ENCODE measurements at places on chromosomes 5 and 9.

DNA sequence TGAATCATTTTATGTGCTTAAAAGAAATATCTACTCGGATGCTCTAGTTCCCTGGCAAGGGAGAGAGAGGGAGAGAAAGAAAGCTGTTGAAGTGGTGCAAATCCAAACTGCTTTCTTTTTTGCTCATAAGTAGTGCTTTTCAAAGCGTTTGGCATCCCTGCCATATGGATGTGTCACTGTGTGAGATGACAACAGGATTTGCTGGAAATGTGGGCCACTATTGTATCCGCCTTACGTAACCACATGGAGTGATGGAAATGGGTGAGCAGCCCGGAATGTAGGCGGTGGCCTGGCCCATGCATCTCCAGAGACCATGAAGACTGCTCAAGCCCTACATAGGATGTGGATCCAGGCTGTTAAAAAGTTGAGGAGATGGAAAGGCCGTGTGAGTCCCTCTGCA lies 30.8 kb downstream of the TJP2 start:
- DNase-seq: no peak

GRCh38 chr9:13832446-13832845 lies 481.5 kb downstream of the NFIB start:
- DNase-seq: no peak

GRCh38 chr9:74795803-74796202 lies 91.9 kb downstream of the TRPM6 start:
- DNase-seq: no peak

GRCh38 chr9:2610985-2611384 lies 10.6 kb upstream of the VLDLR start:
- DNase-seq: no peak

- no peak for DNase-seq
Measured at GRCh38 chr5:148523139-148523538, 131.2 kb downstream of the HTR4 start.

- no peak for DNase-seq
Measured at GRCh38 chr9:137435381-137435891, 5.7 kb downstream of the ENTPD8 start.

- DNase-seq: no peak
Measured at GRCh38 chr9:81473708-81474107, 215.6 kb downstream of the TLE1 start.

- DNase-seq: no peak
Measured at GRCh38 chr9:78472111-78472510, 175.2 kb downstream of the PSAT1 start.

DNA sequence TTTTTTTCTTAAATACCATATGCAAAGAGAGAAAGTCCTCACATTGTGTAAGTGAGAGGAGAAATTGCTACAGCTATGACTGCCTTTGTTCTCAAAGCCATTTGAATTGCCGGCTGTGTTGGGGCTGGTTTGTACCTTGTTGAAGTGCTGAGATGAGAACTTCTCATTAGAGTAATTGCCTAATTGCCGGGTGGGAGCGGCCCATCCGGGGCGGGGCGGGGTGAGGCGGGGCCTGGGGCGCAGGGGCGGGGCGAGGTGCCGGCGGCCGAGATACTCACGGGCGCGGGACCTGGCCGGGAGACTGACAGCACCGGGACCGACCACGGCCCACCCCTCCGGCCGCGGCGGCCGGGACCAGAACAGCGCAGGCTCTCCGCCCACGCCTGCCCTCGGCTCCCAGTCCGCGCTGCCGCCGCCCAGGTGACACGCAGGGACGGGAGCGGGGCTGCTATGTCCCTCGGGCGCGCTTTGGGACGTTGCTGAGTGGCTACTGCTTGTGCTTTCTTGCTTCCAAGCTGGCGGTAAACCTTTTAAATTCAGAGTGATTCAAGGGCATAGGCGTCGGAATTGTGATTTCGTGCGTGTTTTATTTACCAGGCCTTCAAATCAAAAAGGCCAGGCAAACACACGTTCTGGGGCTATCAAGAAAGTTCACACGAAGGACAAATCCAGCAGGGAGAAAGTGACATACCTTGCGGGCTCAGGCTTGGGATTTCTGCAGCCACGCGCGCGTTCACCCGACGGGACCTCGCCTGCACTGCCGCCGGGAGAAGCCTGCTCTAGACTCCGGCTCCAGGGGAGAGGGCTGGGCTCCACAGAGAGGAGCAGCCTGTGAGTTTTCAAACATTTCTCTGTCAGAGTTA lies 269.1 kb downstream of the FANCC start:
- DNase-seq: no peak

GRCh38 chr5:102781359-102781758 lies 26.3 kb downstream of the PAM start:
- DNase-seq: no peak

DNA sequence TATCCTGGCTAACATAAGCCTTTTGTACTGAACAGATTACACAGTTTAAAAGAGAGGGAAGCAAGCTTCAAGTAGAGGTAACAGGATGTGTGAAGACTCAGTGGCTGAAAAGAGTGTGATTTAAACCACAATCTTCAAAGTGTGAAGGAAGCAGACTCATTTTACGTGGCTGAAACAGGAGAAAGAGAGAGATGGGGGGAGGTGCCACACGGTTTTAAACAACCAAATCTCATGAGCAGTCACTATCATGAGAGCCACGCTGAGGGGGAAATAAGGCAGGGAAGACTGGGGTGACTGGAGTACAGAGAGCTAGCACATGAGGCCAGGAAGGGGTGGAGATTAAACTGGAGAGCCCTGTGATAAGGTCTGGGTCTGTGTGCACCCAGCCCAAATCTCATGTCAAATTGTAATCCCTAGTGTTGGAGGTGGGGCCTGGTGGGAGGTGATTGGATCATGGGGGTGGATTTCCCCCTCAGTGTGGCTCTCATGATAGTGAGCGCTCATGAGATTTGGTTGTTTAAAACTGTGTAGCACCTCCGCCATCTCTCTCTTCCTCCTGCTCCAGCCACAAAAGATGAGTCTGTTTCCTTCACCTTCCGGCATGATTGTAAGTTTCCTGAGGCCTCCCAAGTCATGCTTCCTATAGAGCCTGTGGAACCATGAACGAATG lies 318.6 kb upstream of the CD180 start:
- DNase-seq: no peak

GRCh38 chr5:6448622-6449464 lies at the start of gene UBE2QL1:
UBE2QL1 (plus strand) TSS chr5:6448859; CDS start chr5:6448894, 35 bp downstream.
- DNase-seq: no peak

- DNase-seq: no peak
Measured at GRCh38 chr5:41574391-41574790, 64.0 kb upstream of the PLCXD3 start.

- no peak for DNase-seq
Measured at GRCh38 chr9:35538361-35539234, 48.7 kb downstream of the RUSC2 start.

DNA sequence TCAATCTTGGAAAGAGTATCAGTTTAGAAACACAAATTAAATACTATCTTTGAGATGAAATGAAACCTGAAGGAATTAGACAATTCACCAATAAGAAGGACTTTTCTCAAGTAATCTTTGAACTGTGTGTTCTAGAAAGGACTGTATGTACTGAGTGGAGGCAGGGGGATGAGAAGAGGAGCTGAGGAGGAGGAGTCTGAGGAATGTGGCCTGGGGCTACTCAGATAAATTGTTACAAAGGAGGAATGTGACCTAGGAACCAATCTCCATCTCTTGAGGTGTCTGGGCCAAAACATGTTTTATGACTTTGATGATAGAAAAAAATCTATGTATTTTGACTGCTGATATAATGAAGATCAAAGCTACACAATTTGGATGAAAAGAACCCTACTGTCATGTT lies 124.3 kb upstream of the ANKRD55 start:
- no peak for DNase-seq

GRCh38 chr9:110599468-110599867 lies 19.9 kb upstream of the SVEP1 start:
- no peak for DNase-seq

GRCh38 chr5:122391621-122392020 lies 79.6 kb downstream of the SNCAIP start:
- DNase-seq: no peak

DNA sequence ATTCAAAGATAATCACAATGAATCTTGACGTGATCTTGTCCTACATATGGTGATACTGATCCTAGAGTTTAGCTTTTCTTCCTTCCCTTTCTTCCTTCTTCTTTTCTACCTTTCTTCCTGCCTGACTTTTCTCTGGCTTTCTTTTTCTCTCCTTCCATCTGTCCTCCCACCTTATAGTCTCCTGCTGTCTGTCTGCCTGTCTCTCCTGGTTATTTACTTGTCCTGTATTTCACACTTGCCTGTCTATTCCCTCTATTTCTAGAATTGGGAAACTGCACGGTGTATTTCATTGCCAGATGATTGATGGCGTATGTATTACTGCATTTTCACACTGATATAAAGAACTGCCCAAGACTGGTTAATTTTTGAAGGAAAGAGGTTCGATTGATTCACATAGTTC lies 718.1 kb upstream of the CDH6 start:
- DNase-seq: no peak

DNA sequence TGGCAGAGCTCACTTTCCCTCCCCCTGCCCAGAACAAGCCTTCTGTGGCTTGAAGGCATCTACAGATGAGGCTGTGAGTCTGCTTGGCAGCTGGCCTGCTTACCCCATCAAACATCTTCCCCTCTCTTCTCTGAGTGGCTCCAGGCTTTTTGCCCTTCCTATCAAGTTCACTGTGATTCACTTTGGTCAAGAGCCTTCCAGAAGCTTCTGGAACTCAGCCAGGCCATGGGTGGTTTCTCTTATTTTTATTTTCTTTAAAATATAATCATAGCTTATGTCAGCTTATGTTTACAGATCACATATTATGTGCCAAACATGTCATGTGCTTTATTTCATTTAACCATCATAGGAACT lies 267.0 kb downstream of the SEC61B start:
- DNase-seq: peak; percentile 40

DNA sequence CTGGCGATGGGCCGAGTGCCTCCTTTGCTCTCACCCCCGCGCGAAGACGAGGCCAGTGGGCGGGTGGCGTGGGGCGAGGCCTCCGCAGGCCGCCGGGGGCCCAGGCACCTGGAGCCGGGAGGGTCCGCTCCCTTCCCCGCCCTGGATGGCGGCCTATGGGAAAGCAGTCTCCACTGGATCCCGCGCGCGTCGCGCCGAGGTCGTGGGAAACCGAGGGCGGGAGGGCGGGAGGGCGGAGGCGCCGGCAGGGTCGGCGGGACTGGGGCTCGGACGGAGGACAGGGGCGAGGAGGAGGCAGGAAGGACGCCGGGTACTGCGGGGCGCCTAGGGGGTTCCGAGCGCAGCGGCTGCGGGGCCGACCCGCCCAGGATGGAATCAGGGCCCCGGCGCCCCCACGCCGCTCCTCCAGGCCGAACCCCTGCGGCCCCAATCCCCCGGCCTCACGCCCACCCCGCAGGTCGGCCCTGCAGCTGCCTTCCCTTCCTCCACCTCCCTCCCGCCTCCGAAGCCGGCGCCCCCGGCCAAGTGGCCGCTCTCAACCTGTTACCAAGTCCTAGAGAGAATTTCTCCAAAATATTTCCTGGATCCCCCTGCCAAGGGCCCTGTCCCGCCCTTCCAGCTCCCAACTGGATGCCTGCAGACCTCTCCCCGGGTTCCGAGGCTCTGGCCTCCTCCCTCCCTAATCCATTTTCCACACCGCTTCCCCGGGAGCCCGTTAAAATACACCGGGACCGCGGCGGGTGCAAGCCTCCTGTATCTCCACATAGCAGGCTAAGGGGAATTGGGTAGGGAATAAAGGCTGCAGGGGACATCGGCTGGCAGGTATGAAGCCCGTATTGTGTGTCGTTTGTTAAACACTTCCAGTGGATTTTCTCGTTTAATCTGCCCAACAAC lies 146.3 kb downstream of the ERCC6L2 start:
- DNase-seq: no peak

- DNase-seq: no peak
Measured at GRCh38 chr5:73733219-73733618, 107.2 kb downstream of the ARHGEF28 start.

GRCh38 chr5:134007581-134008265 lies 2.9 kb upstream of the VDAC1 start:
- no peak for DNase-seq

GRCh38 chr9:18365651-18366050 lies 108.3 kb upstream of the ADAMTSL1 start:
- no peak for DNase-seq

GRCh38 chr5:135651156-135651555 lies 72.4 kb upstream of the CXCL14 start:
- no peak for DNase-seq

DNA sequence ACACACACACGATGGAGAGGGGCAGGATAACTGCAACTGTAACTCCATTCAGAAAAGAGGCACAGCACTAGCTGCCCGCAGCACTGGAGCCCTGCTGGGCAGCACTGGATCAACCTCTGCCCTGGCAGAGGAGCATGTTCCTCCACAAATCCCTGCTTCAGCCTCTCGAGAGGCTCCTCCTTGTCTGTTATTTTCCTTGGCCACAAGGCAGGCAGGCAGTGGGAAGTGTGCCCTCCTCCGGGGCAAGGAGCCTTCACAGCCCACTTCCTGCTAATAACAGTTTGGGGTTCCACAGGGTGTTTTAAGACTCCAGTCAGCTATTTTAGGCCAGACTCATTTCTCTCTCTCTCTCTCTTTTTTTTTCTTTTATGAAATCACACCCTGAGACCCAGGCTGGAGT lies 11.8 kb downstream of the FXN start:
- DNase-seq: no peak

- DNase-seq: no peak
Measured at GRCh38 chr5:77781076-77781475, 4.9 kb upstream of the TBCA start.

- no peak for DNase-seq
Measured at GRCh38 chr5:58548068-58548467, 34.8 kb upstream of the RAB3C start.

- DNase-seq: no peak
Measured at GRCh38 chr5:68834491-68834981, 259.3 kb upstream of the SLC30A5 start.
